ENCODE measurements at places on chromosomes 5 and 9.

DNA sequence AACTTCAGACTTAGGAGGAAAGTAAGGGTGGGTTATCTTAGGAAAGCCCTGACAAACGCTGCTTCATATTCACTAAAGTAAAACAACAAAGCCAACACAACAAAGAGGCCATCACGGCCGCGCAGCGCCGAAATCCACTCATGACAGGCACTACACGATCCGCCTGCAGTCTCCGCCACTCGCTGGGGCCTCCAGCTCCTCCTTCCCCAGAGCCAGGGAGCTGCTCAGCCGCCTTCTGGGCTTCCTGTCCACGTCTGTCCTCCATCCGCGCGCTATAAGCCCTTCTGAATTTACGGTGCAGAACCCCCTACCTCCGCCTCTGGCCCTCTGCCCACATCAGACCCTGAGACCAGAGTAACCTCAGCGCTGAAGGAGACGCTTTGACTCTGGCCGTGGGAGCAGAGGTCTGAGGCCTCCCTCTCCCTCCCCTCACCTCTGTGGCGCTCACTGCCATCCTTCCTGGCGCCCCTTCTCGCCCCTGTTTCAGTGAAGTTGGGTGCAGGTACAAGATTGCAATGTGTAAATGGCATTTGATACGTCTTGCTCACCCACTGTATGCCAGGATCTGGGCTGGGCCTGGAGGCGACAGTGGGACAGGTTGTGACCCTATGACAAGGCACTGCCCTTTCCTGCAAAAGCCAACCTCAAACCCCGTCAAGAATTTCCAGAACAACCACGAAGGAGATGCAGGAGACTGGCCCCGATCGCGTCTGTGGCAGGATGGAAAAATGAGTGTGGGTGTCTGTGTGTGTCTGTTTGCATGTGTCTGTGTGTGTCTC is 74.9 kb upstream of the PHYKPL start:
- no peak for DNase-seq

DNA sequence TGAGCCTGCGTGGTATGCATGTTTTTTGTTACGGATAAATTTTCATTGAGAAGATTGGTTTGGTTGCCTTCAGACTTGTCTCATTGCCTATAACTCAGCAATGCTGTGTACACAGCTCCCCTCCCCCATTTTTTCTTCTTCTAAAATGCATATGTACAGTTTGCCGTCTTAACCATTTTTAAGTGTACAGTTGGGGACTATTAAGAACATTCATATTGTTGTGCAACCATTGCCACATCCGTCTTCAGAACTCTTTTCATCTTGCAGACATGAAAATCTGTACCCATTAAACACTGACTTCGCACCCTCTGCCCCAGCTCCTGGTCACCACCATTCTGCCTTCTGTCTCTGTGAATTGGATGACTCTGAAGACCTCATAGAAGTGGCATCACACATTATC is 6.2 kb downstream of the EXOC3 start:
- no peak for DNase-seq

- DNase-seq, result no peak
Measured at GRCh38 chr5:148909040-148909439, 82.6 kb downstream of the ADRB2 start.

DNA sequence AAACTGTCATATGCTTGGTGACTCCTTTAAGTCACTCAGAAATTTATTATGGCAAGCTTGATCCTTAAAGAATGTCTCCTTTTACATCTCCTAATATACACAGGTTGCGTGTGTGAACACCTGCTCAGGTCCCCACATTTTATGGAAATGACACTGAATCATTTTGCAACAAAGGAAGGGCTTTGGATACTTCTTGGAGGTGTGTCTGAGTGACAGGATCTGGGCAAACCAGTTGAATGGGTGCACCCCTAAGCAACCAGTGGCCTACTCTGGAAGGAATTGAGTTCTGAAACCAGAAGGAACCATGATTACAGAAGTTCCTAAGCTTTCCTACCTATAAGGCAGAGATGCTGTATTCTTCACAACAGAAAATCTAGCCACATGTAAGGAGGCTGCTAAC is 483.9 kb upstream of the KLF4 start:
- DNase-seq, result no peak

DNA sequence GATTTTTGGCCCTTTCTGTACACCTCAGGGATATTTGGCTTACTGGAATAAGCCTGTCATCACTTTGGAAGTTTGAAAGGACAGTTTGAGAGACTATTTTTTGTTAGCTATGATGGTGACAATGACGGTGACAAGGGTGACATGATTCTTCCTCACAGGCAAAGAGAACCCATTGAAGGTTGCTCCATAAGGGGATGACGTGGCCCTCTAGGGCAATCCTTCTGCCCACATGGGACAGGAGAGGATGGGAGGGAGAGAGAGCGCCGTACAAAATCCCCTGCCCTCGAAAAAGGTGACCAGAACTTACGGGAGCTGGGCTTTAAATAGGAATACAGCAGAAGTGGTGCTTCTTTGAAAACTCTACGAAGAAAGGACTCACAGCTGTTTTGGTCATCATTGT is 22.6 kb downstream of the HRH2 start:
- no peak for DNase-seq

GRCh38 chr5:157559301-157559700 is 16.3 kb downstream of the ADAM19 start:
- no peak for DNase-seq

DNA sequence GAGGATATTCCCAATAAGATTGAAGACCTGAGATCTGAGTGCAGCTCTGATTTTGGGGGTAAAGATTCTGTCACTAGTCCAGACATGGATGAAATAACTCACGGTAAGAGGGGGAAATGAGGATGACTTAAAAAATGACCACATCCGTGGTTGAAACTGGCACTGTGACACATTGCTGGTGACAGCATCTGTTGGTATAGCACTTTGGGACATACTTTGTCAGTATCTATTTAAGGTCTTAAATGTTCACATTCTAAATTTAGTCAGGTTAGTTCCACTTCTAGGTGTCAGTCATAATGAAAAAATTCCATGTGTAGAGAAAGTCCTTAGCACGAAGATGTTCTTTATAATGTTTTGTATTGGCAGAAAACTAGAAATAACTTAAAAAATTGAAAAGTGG is 70.9 kb downstream of the GAPVD1 start:
- DNase-seq, result no peak

All from stimulated activated CD8-positive, alpha-beta memory T cell treated with anti-CD3 and anti-CD28 coated beads, Interleukin-7, amount 100 ng/mL, for 1 hour (primary cell).